Breast epithelium (tissue), 4 donors: ENCODE measurements at places on chromosomes 6 and 20.

- DNase-seq = no peak
Measured at GRCh38 chr6:155787168-155787567, 331.5 kb upstream of the NOX3 start.

- DNase-seq = no peak
Measured at GRCh38 chr6:149437212-149437611, 37.1 kb downstream of the SUMO4 start.

DNA sequence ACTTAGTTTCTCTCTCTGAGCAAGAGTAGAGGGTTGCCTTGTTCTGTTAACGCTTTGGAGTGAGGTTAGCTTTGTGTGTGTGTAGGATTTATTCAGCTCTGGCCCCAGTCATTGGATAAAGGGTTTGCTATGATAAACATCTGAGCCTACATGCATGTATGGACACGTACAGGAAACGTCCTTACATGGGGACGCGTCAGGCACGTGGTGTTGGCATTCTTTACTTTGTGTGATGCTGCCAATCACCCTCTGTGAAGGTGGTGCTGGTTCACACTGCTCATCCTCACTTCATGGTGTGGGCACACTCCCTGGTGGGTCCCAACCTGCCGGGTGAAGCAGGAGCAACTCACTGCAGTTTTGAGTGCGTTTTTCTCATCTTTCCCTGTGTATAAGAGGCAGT lies 53.4 kb upstream of the CD93 start:
- no peak for DNase-seq

DNA sequence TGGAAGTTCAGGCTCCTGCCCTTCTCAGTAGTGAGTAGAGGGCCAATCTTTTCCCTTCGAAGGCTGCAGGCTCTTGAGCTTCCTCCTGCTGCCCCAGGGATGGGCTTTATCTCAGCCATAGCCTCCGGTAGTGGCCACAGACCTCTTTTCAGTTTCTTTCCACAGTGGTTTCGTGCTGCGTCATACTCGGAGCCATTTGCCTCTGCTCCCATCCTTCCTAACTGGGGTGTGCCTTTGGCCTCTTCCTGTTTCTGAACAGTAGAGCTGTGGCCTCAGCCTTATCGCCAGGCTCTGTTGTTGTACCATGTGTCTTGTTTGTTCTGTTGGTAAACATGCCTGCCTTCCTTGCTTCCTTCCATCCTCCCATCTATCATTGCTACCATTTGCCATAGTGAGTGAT lies 54.1 kb downstream of the TULP4 start:
- DNase-seq = no peak

DNA sequence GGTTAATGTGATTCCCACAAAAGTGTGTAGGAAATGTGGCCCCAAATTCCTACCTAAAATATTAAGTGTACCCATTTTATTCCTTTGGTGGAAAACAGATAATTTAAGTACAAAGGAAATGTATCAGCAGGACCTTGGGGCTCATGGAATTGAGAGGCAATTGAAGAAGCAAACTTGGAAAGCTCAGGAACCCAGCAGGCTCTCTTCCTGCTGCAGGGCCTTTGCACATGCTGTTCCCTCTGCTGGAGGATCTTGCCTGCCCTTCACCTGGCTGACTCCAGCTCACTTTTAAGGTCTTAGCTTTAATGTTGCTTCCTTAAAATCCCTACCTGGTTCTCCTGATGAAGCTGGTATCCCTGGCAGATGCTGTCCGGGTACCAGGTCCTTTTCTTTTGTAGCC lies 9.8 kb upstream of the BLCAP start:
- no peak for DNase-seq
